ENCODE measurements at places on chromosomes 6 and 20.
A peak's percentile ranks its signal among the peaks of the same experiment; 100 is the strongest.

GRCh38 chr6:118746145-118746824, 94.9 kb upstream of the CEP85L start:
- no peak for ATAC-seq

GRCh38 chr20:62164879-62165761, 17.7 kb upstream of the MTG2 start:
- ATAC-seq: no peak

DNA sequence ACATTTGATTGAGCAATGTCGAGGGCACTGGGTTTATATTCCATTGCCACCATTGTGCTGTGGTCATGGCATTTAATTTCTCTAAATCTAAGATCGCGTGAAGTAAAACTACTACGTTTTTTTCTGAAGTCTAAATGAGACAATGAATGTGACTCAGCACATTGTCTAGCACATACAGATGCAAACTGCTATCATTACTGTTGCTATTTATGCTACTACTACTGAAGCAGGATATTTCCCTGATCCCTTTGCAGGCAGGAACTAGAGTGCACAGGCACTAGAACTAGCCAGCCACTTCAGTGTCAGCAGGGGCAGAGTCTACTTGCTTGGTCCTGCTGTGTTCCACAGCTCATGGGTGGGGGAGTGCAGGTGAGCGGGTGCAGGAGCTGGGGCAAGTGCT, 449.7 kb downstream of the CDKAL1 start:
- no peak for ATAC-seq

GRCh38 chr6:66638518-66638917, 931.5 kb upstream of the EYS start:
- no peak for ATAC-seq

- ATAC-seq: no peak
Observed at GRCh38 chr20:46691196-46691595, 2.0 kb upstream of the TP53RK start.

DNA sequence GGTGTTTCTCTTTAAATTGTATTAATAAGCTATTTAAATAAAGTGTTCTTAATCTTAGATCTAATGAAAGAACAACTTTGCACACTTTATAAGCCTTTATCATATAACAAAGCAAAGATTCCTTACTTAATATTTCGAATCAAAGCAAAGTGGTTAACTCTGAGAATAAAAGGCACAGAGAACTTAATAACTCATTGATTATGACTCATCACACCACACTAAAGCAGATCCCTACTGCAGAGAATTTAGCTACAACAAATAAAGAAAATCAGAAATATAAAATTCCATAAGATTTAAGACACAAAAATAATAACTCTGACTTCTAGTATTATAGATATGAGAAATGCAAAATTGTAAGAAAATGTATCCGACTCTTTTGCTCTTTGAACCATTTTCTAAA, 135.6 kb upstream of the RUNX2 start:
- no peak for ATAC-seq

GRCh38 chr20:64033981-64034493, 1.9 kb upstream of the C20orf204 start:
- ATAC-seq: no peak

DNA sequence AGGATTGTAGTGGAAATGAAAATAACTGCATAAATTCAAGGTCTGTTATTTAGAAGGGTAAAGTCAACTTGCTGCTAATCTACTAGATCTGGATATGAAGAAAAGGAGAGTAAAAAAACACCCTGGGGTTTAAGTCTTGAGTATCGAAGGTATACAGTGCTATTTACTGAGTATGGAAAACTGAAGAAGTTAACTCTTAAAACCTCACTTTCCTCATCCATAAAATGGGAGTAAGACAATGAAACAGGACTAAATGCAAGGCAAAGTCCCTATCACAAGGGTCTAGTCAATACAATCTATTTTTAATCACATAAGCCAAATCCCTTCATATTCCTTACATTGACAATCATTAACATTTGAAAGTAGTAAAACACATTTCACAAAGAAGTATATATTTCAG, 2.2 kb downstream of the FBXO5 start:
- no peak for ATAC-seq

DNA sequence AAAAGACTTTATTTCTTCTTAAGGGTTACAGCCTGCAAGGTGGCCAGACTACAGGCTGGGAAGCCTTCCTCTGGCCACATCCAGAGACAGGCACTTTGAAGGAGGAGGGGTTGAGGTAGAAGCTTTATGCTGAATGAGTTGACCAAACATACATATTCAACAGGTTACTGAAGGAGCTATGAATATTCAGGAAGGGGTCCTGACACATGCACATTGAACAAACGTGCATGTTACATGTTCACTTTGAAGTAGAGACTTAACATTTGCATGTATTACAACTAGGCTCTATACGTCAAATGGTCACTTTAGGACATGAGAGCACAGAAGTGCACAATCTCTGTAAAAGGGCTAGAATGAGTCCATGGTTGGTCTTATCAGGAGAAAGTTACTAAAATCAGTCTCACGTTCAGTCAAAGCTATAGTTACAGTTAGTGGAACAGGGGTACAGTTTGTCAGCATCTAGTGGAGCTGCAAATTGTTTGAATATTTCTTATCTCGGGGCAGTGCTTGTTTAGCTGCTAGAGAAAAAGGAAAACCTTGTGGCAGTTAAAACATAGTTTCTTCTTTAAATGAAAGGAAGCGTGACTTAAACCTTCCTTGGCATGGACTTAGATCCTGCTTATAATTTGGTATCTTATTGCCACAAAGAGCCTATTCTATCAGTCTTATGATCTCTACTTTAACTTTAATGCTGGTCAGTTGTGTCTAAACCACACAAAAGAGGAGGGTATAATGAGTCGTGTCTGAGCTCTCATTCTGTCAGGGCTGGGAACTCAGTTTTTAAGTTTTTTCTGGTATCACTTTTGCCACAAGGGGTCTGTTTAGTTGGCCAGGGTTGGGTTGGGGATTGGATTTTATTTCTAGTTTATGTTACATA, 4.6 kb upstream of the ZSCAN9 start:
- no peak for ATAC-seq

GRCh38 chr20:63700199-63701050, 4.0 kb downstream of the TNFRSF6B start:
- no peak for ATAC-seq

DNA sequence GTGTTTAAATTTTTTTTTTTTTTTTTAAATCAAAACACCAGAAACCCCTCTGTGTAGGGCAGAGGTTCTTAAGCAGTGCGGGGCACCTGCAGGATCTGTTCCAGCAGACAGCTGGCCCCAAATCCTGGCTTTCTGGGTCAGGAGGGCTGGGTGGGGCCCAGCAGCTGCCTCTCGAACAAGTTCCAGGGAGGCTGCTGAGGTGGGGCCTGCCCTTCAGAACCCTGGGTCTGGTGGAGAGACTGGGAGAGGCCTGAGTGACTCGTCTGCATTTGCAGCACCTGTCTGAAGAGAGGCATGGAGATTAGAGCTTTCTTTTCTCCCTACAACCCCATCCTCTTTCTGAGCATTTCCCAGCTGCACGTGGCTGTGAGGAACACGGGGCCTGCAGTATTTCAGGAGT, 8.4 kb downstream of the PSMG4 start:
- ATAC-seq: no peak

GRCh38 chr6:99761711-99762110, 155.1 kb downstream of the PRDM13 start:
- ATAC-seq: no peak

GRCh38 chr6:157164972-157165371, 158.3 kb downstream of the TMEM242 start:
- ATAC-seq: no peak

- no peak for ATAC-seq
Observed at GRCh38 chr6:90610301-90610750, 23.5 kb upstream of the MAP3K7 start.

DNA sequence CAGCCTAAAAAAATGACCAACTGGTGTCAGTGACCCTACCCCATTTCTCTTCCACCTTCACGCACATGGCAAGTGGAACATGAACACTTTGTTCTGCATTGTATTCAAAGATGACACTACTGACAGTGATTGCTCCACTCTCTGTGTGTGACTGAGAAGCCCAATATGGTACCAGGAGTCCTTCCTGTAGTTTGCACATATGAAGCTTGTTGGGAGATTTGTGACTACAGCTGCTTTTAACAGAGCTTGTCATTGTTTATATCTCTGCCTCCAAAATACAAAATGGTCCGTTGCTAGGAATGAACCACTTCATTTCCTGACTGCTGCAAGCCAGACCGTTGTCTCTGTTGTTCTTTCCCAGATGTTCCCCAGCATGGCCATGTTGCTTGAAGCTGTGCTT, 140.3 kb upstream of the TCF21 start:
- ATAC-seq: no peak

GRCh38 chr6:117267054-117267347, 1.6 kb downstream of the VGLL2 start:
- ATAC-seq: no peak

DNA sequence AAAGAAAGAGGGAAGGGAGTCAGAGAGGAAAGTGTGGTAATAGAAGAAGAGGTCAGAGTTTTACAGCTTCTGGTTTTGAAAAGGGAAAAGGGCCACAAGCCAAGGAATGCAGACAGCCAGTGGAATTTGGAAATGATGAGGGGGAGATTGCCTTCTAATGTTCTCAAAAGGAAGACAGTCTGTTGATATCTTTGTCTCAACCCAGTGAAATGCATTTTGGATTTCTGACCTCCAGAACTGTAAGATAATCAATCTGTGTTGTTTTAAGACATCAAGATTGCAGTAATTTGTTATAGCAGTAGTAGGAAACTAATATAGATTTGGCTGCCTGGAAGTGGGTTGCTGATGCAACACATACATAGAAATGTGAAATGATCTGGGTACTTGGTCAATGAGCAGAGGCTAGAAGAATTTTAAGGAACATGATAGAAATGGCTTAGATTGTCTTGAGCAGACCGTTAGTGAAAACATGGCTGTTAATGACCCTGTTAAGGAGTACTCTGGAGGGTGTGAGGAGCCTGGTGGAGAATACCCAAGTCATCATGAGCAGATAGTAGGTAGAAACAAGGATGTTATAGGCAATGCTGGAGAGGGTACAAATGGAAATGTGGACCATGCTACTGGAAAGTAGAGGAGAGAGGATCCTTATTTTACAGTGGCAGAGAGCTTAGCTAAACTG, 255.8 kb upstream of the RAB32 start:
- no peak for ATAC-seq

DNA sequence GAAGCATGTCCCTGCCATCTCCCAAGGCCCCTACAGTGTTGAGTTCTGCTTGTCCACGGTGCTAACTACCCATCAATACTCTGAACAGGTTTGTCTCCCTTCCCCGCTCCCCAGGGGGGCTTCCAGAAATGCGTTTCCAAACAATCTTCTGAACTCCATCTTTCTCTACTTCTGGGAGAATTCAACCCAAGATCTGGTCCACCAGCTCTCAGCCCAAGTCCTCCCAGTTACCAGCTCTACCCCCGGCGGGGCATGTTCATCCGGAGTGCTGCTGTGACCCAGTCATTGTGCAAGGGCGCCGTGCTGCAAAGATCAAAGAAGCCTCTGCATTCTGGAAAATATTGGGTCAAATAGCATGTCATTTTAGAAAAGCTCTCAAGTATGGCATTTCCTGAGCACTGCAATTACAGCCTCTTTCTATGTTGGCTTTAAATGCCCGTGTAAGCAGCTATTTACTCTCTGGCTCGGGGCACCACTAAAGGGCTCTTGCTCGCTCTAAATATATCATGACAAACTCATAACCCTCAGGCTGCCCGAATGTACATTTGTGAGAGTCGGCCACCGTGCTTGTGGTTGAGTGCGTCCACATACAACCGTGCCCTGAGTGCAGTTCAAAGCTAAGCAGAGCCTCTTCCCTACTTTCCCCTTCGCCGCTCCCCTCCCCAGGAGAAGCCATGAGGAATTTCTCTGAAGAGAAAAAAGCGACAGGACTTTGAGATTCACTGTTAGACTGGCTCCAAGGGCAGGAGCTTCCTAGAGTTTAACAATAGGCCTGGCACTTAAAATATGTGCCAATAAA, 71.6 kb downstream of the BANF2 start:
- no peak for ATAC-seq

DNA sequence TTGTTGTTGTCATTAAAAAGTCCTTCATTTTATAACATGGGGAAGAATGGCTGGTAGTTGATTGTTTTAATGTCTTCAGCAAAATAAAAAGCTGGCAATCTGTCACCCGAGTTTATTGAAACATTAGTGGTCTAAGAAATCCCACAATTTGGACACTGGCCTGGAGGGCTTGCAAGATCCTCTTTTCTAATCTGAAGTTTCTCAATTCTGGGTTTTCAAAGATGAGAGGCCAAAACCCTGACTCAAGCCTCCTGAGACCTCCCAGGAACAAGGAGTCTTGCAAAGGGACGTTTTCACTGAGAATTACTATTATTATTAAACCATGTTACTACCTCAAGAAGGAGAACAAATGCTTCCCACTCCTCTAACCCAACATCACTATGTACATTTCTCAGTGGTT, 19.5 kb downstream of the MAP1LC3A start:
- ATAC-seq: no peak

DNA sequence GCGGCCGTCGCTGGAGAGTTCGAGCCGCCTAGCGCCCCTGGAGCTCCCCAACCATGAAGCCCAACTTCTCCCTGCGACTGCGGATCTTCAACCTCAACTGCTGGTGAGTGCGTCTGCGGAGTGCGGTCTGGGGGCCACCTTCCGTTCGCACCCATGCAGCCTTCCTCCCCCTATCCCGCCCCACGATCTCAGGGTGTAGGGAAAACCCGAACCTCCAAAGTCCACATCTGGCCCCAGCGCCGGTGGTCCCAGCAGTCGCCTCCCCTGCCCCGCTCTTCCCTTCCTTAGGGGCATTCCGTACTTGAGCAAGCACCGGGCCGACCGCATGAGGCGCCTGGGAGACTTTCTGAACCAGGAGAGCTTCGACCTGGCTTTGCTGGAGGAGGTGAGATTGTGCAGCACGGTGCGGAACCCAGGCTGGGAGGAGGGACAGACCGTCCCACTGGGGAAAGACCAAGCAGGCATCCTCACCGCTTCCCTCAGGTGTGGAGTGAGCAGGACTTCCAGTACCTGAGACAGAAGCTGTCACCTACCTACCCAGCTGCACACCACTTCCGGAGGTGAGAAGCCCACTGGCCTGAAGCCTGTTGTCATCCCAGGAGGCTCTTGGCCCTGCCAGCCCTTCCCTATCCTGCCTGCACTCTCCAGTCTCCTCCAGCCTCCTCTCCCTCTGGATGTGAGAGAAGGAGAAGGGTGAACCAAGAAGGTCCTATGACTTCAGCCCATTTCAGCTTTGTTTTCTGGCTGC, 719 bp downstream of the SMPD2 start:
- peak; percentile 25 for ATAC-seq

DNA sequence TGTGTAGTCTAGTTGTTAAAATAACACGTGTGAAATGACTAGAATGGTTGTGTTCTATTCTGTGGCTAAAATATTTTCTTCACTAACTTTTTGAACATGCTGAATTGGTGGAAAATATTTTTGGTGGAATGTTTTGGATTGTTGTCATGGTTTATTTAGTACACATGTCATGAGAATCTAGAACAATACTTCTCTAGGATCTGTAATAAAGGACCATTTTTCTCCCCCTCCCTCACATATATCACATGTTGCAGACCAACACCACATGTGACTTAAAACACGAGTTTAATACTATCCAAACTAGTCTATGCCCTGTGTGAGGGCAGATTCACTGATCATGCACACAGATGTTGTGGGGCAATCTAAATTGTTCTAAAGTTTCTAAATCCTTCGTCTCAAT, 29.2 kb downstream of the FIG4 start:
- ATAC-seq: no peak
